ENCODE measurements at places on chromosomes 16 and 17.

GRCh38 chr17:6455321-6455705 lies 11.1 kb downstream of the PIMREG start:
- no peak overlapping the region for H3K4me3 ChIP-seq
- H3K27ac ChIP-seq = no peak overlapping the region
- no peaks in the 10 kb centered on the region for H3K36me3 ChIP-seq
- peaks cover 7% of the 10 kb centered on the region for H3K4me1 ChIP-seq
- peaks cover 18% of the 10 kb centered on the region for H3K27me3 ChIP-seq

GRCh38 chr17:44262654-44263225 lies 5.2 kb downstream of the SLC4A1 start:
- no peaks in the 10 kb centered on the region for H3K36me3 ChIP-seq
- no peaks in the 10 kb centered on the region for H3K27me3 ChIP-seq
- no peak overlapping the region for H3K27ac ChIP-seq
- no peaks in the 10 kb centered on the region for H3K4me1 ChIP-seq
- DNase-seq = no peak

- H3K4me1 ChIP-seq = peaks cover 98% of the 10 kb centered on the region
- H3K27ac ChIP-seq = peak overlapping the region; percentile 99
- peak; percentile 52 for DNase-seq
- H3K27me3 ChIP-seq = no peaks in the 10 kb centered on the region
- peaks cover 67% of the 10 kb centered on the region for H3K36me3 ChIP-seq
These were observed 103.7 kb downstream of the XYLT1 start for GRCh38 chr16:17367036-17367435.

DNA sequence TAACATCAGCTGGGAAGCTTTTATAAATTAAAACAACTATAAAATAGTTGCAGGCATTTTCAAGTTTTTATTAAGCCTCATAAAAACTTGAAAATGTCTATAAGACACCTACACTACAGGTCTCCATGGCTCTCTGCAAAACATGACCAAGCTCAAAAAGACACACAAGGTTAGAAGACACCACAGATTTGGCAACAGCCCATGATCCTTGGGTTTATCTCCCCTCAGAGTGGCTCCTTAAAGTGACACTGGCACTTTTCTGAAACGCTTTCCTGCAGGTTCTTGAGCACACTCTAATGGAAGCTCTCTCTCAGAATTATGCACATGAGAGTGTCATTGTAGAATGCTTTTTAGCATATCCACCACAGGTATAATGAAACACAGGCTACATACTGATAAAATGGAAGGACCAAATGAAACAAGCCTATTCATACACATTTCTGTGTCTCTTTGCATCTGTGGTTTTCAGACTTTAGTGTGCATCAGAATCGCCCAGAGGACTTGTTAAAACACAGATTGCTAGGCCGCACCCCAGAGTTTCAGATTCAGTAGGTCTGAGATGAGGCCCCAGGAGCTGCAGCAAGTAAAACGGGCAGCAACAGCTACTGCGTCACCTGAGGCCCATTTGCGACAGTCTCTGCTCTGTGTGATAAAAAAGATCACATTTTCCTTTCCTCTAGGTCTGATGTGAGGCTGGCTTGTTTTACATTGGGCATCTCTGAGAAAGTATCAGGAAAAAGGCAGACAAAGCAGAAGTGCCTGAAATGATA lies 75.0 kb upstream of the WSB1 start:
- DNase-seq = no peak
- H3K36me3 ChIP-seq = no peaks in the 10 kb centered on the region
- H3K4me1 ChIP-seq = peaks cover 10% of the 10 kb centered on the region
- no peaks in the 10 kb centered on the region for H3K27me3 ChIP-seq
- H3K4me3 ChIP-seq = no peak overlapping the region

DNA sequence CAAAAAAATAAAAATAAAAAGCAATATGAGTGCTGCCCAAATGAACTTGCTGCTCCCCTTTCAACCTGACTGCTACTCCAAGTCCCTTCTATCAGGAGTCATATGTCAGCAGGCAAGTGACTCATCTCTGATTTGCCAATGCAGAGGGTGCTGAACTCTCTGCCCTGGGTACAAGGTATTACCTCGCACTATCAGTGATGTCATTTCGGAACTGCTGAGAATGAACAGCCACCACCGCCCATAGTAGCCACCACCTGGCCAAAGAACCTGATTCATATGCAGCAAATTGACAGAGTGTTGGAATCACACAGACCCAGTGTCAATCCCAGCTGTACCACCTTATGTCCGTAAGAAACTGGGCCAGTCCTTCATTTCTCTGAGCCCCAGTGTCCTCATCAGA lies 31.2 kb downstream of the LYRM9 start:
- H3K27ac ChIP-seq = no peak overlapping the region
- H3K27me3 ChIP-seq = peaks cover 8% of the 10 kb centered on the region
- no peak for DNase-seq
- H3K4me1 ChIP-seq = peaks cover 4% of the 10 kb centered on the region
- H3K4me3 ChIP-seq = no peak overlapping the region

DNA sequence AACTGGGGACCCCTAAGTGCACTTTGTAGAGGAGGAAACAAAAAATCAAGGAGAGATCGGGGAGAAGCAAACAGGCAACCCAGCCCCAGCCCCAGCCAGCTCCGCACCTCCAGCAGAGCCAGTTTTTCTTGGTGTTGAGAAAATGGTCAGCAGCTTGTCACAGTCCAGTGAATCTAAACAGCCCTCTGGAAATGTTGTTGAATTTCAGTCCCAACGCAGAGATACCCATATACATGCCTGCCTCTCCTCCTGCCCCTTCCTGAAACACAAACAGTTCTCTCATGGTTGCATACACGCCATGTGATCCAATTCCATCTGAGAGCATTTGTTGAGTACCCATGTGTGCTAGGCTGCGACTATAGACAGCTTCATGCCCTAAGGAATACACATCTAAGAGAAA lies 42.4 kb upstream of the LHX1 start:
- H3K36me3 ChIP-seq = no peaks in the 10 kb centered on the region
- no peak overlapping the region for H3K27ac ChIP-seq
- peaks cover 3% of the 10 kb centered on the region for H3K27me3 ChIP-seq
- H3K4me1 ChIP-seq = no peaks in the 10 kb centered on the region
- H3K4me3 ChIP-seq = no peak overlapping the region
- DNase-seq = no peak

- no peak overlapping the region for H3K27ac ChIP-seq
- peaks cover 18% of the 10 kb centered on the region for H3K27me3 ChIP-seq
- peak; percentile 82 for DNase-seq
- H3K4me1 ChIP-seq = peaks cover 14% of the 10 kb centered on the region
These were observed 32.3 kb downstream of the RAP1GAP2 start for GRCh38 chr17:2828397-2829038.

DNA sequence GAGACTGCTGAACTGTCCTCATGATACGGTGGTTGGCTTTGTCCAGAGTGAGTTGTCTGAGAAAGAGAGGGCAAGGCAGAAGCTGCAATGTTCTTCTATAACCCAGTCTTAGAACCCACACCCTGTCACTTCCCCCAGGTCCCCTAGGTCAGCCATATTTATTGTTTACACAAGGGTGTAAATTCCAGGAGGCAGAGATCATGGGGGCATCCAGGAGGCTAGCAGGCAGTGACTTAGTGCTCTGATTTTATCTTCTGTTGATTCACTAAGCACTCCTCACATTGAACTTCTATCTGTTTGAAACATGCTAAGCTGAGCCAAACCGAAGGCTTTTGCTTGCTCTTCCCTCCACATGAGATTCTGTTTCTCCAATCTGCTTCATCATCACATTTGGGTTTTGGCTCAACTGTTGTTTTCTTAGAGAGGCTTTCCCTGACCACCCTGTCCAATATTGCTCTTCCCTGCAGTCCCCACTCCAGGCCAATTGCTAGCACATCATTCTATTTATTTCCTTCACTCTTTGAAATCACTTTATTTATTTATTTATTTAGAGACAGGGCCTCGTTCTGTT lies 34.3 kb upstream of the SHISA9 start:
- DNase-seq = no peak
- H3K27ac ChIP-seq = no peak overlapping the region
- no peaks in the 10 kb centered on the region for H3K4me1 ChIP-seq

GRCh38 chr16:1677339-1677738 lies 740 bp upstream of the JPT2 start:
- H3K4me1 ChIP-seq = peaks cover 38% of the 10 kb centered on the region
- DNase-seq = no peak
- H3K4me3 ChIP-seq = peak overlapping the region; percentile 44
- H3K36me3 ChIP-seq = peaks cover 41% of the 10 kb centered on the region

DNA sequence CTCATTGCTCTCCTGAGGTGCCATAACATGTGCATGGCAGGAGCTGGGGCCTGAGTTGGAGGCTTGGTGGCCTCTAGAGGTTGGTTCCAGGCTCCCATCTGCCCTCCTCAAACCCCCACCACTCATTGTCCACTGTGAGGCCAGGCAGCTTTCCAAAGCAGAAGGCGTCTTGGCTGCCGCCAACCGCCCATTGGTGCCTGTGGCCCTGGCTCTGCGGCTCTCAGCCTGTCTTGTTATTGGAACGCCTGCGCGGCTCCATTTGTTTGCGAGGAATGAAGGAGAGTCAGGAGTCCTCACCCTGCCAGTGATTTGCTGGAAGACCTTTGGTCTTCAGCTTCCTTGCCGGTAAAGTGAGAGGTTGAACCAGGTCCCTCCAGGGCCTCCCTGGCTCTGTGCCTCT lies 43.6 kb downstream of the OR1D5 start:
- H3K36me3 ChIP-seq = peaks cover 10% of the 10 kb centered on the region
- H3K4me3 ChIP-seq = no peak overlapping the region
- no peaks in the 10 kb centered on the region for H3K4me1 ChIP-seq
- no peak overlapping the region for H3K27ac ChIP-seq
- peaks cover 4% of the 10 kb centered on the region for H3K27me3 ChIP-seq

- peak; percentile 58 for DNase-seq
- peaks cover 30% of the 10 kb centered on the region for H3K36me3 ChIP-seq
- H3K4me3 ChIP-seq = peak overlapping the region; percentile 99
- H3K27me3 ChIP-seq = no peaks in the 10 kb centered on the region
These were observed 1.4 kb downstream of the ZNF668 start for GRCh38 chr16:31072540-31073141.

- DNase-seq = no peak
- H3K36me3 ChIP-seq = peaks cover 19% of the 10 kb centered on the region
- H3K27ac ChIP-seq = no peak overlapping the region
- no peak overlapping the region for H3K4me3 ChIP-seq
- H3K4me1 ChIP-seq = peaks cover 8% of the 10 kb centered on the region
- peaks cover 4% of the 10 kb centered on the region for H3K27me3 ChIP-seq
These were observed 34.2 kb downstream of the RMI2 start for GRCh38 chr16:11379420-11379819.

DNA sequence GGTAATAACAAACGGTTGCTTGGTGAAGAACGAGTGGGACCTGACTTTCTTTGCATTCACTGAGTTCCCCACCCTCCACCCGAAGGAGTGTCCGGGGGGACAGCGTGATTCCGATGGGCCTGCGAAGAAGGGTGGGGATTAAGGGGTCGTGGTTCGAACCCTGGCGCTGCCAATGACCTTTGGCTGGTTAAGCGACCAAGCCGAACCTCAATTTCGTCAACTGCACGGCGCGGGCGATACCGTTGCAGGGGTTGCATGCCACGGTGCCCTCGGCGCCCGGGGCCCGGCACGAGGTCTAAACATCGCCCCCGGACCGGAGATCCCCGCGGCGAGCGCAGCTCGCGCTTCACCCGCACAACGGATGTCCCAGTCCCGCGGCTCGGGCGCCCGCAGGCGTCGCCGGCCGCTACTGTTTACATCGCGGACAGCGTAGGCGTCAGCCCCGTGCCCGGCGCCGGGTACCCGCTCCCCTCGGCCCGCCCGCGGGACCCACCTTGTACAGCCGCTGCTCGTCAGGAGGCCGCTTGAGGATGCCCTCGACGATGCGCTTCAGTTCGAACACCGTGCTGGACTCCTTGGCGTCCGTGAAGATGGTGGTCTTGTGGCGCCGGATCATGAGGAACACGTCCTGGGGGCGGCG lies 460 bp downstream of the ELOB start:
- H3K27me3 ChIP-seq = no peaks in the 10 kb centered on the region
- H3K4me3 ChIP-seq = peak overlapping the region; percentile 85
- DNase-seq = peak; percentile 42
- peaks cover 25% of the 10 kb centered on the region for H3K36me3 ChIP-seq

GRCh38 chr16:50268352-50268751 lies 2.0 kb downstream of the ADCY7 start:
- H3K4me3 ChIP-seq = peak overlapping the region; percentile 98
- peaks cover 84% of the 10 kb centered on the region for H3K4me1 ChIP-seq
- no peaks in the 10 kb centered on the region for H3K27me3 ChIP-seq
- peak overlapping the region; percentile 87 for H3K27ac ChIP-seq
- DNase-seq = no peak

- peak overlapping the region; percentile 76 for H3K27ac ChIP-seq
- H3K4me3 ChIP-seq = no peak overlapping the region
- H3K36me3 ChIP-seq = no peaks in the 10 kb centered on the region
- peaks cover 71% of the 10 kb centered on the region for H3K4me1 ChIP-seq
- peak; percentile 49 for DNase-seq
These were observed 2.2 kb upstream of the PDP2 start for GRCh38 chr16:66878067-66878466.

- no peak for DNase-seq
- H3K27me3 ChIP-seq = peaks cover 2% of the 10 kb centered on the region
- no peaks in the 10 kb centered on the region for H3K36me3 ChIP-seq
- H3K4me1 ChIP-seq = no peaks in the 10 kb centered on the region
- no peak overlapping the region for H3K27ac ChIP-seq
- H3K4me3 ChIP-seq = no peak overlapping the region
These were observed 95.0 kb upstream of the PSMD7 start for GRCh38 chr16:74201576-74201975.

- H3K27me3 ChIP-seq = no peaks in the 10 kb centered on the region
- peaks cover 2% of the 10 kb centered on the region for H3K36me3 ChIP-seq
- no peak overlapping the region for H3K27ac ChIP-seq
- H3K4me3 ChIP-seq = peak overlapping the region; percentile 50
These were observed 528 bp downstream of the HAGHL start for GRCh38 chr16:727291-727977.

GRCh38 chr17:81405411-81405872 lies 10.2 kb downstream of the BAHCC1 start:
- no peak overlapping the region for H3K4me3 ChIP-seq
- peaks cover 6% of the 10 kb centered on the region for H3K4me1 ChIP-seq
- DNase-seq = no peak
- no peaks in the 10 kb centered on the region for H3K36me3 ChIP-seq

DNA sequence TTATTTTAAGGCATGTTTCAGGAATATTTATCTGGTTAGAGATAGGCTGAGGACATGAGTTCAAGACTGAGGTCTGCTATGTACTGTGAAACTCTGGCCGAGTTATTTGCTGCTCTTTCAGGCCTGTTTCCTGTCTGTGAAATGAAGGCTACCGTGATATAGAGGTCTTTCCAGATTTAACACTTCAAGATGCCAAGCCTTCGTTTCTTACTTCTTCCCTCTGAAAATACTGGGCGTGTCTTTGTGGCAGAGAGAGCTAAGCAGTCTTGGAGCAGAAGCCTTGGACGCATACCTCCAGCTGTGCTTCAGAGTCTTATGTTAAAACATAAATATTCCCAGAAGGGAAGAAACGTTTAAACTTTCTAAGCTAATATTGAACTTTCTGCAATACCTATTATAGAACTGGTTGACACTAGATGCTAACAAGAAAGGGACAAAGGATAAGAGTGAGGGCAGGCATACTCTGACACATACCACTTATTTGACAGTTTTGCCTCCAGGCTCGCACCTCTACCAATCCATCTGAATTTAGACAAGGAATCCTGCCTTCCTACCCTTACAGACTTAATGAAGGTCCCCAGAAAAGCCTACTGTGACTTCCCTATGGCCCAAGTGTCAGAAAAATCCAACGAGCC lies 17.5 kb downstream of the WIPI1 start:
- peaks cover 64% of the 10 kb centered on the region for H3K36me3 ChIP-seq

GRCh38 chr16:75746359-75746758 lies 20.1 kb upstream of the CPHXL start:
- H3K4me3 ChIP-seq = no peak overlapping the region
- H3K27me3 ChIP-seq = peaks cover 8% of the 10 kb centered on the region
- no peak for DNase-seq
- no peaks in the 10 kb centered on the region for H3K4me1 ChIP-seq
